NCI-H69 (cell line): ENCODE measurements at places on chromosomes 13 and 19.

GRCh38 chr13:48160606-48161278 lies 65.8 kb upstream of the MED4 start:
- no peak for DNase-seq

- DNase-seq, result peak; percentile 85
These were observed at the start of gene SHISA7 for GRCh38 chr19:55443045-55443823. Gene SHISA7, minus strand, starts transcription at chr19:55443300. Its CDS starts 437 bp downstream, at chr19:55442863.

DNA sequence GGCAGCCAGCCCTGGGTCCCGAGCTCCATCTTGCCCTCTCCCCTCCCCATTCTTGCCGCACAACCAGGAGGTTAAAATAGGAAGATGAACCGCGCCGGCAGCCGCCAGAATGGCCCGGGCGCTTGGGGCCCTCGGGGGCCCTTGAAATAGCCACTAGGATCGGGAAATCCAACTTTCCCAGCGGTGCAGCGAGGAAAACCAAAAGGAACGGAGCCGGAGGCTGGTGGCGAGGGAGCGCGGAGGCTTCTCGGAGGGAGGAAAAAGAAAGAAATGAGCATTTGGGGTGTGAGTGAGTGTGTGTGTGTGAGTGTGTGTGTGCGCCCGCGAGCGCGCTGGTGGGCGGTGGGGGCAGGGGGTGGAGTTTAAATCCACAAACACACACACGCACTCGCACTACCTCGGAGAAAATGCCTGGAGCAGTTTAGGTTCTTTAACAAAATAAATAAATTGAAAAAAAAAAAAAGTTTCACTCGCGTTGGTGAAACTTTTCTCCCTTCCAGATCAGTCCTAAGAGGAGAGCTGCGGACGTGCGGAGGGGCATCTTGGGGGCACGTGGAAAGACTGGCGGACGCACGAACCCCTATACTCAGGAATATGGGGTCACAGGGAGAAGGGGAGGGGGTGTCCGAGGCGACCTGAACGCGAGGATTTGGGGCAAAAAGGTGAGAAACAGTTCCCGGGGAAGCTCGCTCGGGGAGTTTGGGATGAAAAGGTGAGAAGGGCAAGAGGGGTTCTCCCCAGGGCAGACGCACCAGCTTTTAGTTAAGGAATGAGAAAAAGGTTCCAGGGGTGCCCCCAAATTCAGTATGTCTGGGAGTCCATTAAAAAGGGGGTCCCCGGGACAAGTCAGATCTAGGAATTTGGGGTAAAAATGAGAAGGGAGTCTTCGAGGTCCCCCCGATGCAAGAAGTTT lies 1.3 kb downstream of the RFX2 start:
- DNase-seq, result peak; percentile 87

DNA sequence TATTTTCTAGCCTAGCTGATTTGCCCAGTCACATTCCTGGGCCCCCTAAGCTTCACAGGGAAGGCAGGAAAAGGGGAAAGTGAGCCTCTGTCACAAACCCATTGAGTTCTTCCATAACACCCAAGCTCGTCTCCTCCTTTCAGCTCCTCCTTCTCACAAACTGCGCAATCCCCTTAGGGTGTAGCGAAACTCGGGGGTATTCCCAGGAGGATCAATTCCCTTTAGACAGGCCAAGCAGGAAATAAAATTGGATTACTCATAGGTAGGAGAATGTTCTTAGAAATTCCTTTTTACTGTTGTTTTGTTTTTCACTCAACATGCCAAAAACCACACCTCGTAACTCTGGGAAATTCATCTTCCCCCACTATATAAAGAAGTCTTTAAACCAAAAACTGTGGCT lies 139.3 kb downstream of the IRS2 start:
- no peak for DNase-seq
